Fibroblast of the aortic adventitia (primary cell): ENCODE measurements at places on chromosomes 16 and 17. TPM values are rescaled to one million over a fixed set of nuclear protein-coding genes. Genes with fewer than 3 reads are reported as not detected.
A peak's percentile ranks its signal among the peaks of the same experiment; 100 is the strongest.

DNA sequence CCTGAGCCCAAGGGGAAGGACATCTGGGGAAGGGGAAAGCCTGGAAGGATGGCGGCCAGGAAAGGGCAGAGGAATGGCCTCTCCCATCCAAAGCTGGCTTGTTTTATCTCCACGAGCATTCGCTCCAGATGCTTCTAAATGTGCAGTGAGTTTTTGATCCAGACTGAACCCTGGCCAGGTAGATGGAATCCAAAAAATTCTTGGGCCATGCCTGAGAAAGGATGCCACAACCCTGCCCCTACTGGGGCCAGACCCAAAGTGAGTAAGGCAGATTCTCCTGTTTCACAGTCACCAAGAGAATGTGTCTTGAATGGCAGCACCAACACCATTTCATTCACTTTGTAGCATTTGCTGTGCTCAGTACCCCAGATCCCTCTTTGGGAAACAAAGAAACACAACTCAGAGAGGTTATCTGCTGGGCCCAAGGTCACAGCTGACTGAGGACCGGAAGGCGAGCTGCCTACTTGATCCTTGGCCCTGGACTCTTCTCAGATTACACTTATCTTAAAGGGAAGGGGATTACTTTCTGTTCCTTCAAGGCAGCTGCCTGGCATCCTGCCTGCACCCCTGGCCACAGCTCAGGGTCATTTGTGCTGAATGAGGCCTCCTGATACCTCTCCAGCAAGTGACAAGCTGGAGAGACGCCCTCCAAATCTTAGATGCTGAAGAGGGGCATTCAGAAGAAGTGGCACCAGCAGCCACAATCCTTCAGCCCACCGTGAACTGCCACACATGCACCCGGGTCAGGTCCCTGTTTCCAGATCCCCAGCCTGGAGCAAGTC is 3.6 kb downstream of the LRRC75A start:
- no peak for DNase-seq

- DNase-seq = no peak
These were observed 4.4 kb downstream of the SNAI3 start for GRCh38 chr16:88681709-88682451.

GRCh38 chr16:68041783-68042182 is 18.7 kb downstream of the DUS2 start:
- no peak for DNase-seq

GRCh38 chr17:5644065-5644464 is 59.8 kb upstream of the NLRP1 start:
- DNase-seq = no peak

- DNase-seq = no peak
These were observed 5.5 kb downstream of the CCDC182 start for GRCh38 chr17:57739402-57740234.

- peak; percentile 88 for DNase-seq
These were observed 102.2 kb downstream of the HIC1 start for GRCh38 chr17:2157081-2157480.

DNA sequence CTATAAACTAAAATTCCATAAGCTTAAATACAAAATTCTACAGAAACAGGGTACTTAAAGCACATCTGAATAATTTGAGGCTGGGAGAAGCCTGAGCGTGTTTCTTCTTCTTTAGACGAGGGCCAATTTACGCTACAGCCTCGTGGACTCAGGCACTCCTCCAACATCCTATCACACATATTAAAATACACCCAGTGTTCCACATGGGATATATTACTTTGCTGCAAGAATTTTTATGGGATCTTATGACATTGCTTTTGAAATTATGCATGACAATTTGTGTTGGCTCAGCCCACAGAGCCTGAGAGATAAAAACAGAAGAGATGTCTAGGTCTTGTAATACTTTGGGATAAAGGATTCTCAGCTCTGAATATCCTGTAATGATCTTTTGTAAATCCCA is 3.5 kb upstream of the TANGO6 start:
- DNase-seq = peak; percentile 45

DNA sequence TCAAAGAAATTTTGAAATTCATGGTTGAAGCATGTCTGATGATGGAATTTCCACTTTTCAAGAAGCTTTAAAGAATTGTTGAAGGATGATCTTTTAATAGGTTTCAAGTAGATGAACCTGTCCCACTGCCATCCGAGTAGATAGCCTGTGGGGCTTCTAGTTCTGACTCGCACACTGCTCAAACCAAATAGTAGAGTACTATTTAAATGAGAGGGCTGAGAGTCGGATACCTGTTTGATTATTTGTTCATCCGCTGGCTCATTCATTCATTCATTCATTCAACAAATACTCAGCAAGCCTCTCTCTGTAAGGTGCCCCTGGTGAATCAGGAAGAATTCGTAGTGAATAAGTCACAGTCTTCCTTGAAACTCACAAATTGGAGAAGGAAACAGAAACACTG is 108.2 kb upstream of the IRX5 start:
- no peak for DNase-seq

SDR42E2 gene
- total RNA-seq = not detected in 2 replicates

TAOK1 gene
- total RNA-seq = 71.8 and 78.3 TPM in 2 replicates

GLIS2 gene
- total RNA-seq = 3.3 and 6.6 TPM in 2 replicates

PLXDC1 gene
- 3.1 and 3.3 TPM in 2 replicates for total RNA-seq

ABI3 gene
- 0.18 TPM in 1 of 2 replicates, not detected in the other for total RNA-seq

ZNF771 gene
- 12.6 and 16.2 TPM in 2 replicates for total RNA-seq

TOM1L1 gene
- 3.8 and 5.8 TPM in 2 replicates for total RNA-seq
